ENCODE measurements at places on chromosomes 4 and X. TPM values are rescaled to one million over a fixed set of nuclear protein-coding genes. Genes with fewer than 3 reads are reported as not detected.

ARMCX4 gene
- 6.7 TPM for total RNA-seq

CXorf58 gene
- not detected for total RNA-seq

SORCS2 gene
- total RNA-seq: 1.7 TPM

SAGE1 gene
- total RNA-seq: not detected

CT45A10 gene
- not detected for total RNA-seq

EDA2R gene
- total RNA-seq: 1.3 TPM

CETN2 gene
- total RNA-seq: 16.7 TPM
